NCI-H2081 treated with DMSO at 0.1 percent for 48 hours (cell line): ENCODE measurements at places on chromosomes 6 and 20.

DNA sequence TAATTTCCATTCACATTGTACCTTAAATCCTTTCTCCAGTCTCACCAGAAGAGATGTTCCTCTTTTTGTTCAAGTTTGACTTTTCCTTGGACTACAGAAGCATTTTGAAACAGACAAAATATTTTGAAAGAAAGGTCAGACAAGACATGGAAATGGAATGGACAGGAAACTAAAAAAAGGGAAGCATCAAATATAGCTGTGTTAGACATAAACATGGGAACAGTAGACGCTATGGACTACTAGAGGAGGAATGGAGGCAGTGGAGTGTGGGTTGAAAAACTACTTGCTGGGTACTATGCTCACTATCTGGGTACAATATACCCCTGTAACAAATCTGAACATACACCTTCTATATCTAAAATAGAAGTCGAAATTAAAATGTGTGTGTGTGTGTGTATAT lies 4.1 kb upstream of the FAM135A start:
- no peak for DNase-seq

DNA sequence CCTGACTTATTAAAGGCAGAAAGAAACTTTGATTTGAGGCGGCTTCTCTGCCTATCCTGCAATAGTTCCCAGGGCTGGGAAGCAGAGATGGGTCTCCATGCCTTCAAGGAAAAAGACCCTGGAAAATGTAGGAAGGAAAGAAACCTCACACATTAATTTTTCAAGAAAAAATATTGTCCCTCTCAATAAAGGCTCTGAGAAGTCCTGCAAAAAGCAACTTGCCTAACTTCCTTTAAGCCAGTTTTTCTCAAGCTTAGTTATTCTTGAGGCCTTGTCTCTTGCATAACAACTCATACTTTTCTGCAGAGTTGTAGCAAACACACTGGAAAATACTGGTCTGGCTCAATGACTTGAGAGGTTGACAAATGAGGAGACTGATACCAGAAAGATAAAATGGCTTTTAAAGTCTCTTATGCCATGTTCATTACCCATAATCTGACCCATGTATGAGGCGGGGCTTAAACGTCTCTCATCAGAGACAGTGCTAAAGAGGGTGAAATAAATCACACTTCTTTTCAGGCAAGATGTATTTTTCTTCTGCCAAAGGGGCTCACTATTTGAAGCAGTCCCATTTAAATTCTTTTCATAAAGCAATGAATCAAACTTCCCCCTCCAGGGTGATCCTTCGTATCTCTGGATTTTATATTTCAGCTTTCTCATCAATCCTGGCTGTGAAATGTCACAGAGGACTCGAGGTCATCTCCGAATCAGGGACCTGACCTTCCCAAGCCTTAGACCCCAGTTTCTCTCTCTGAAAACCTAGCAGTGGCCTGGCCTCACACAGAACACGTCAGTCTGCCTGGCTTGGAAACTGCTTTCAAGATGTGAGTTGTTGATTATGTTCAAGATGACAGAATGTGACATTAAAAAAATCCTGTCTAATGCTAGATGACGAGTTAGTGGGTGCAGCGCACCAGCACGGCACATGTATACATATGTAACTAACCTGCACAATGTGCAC lies 82.3 kb upstream of the KCNG1 start:
- DNase-seq: no peak

DNA sequence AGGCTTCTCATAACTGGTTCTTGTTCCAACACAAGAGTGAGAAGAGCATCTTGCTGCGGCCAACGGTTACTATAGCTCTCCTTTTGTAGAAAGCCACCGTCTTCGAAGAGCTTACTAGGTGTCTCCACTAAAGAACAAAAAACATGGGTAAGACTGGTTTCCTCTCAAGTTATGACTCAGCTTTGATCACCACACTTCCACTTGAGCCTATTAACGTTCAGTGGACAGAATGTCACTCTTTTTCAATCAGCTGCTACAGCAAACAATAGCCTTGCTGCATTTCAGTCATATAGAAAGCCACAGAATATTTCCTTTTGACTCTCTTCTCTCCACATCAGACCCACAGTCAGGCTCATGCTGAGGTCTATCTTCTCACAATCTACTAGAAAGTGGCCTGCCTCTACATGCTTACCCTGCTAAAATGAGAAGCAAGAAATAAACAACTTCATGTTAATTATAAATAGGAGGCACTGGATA lies 243.5 kb upstream of the PREP start:
- no peak for DNase-seq

DNA sequence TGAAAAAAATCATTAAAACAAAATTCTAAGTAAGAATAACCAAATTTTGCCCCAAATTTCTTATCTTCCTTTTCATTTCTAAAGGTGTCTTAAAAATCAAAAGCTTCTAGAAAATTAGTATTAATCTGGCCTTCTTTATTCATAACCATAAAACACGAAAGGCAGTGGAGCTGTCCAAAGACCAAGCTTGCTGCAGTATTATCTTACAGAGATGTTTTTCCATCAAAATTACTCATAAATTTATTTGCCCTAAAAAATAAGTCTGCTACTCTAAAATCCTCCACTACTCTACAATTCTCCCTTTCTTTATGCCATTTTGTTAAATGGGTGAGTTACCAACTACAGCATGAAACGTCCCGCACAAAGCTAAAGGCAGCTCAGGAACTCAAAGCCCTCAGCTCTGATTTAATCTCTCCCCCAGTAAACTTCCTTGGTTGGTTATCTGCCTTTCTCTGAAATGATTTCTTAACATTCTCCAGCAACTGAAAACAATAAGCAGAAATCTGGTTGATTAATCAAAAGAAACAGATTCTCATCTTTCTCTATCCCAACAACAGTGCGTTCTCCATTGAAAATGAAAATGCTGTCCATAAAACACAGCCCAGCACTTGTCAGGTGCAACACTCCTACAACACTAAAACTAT lies 2.1 kb downstream of the USP49 start:
- no peak for DNase-seq

DNA sequence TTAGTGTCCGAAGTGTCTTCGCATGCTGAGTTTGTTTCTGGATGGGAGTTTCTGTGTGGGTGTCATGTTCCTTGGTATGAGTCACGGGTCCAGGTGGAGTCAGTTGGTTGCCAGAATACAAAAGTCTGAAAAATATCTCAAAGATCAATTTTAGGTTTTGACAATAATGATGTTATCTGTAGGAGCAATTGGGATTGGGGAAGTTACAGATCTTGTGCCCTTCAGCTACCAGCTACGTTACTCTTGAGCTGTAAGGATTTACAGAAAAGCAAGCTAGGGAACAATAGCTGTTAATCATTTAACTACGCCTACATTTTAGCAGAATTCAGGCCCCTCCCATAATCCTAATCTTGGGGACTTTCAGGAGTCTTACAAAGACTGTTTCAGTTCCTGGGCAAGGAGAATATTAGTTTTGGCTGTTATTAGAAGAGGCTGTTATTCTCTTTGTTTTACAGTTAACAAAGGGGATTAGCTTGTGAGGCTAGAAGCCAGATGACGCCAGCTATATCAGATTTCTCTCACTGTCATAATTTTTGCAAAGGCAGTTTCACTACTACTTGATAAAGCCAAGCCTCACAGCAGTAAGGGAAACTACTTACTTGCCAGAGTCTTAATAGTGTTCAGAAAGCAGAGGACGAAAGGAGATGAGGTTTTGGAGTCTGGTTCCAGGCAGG lies 15.4 kb upstream of the SLC22A16 start:
- no peak for DNase-seq

DNA sequence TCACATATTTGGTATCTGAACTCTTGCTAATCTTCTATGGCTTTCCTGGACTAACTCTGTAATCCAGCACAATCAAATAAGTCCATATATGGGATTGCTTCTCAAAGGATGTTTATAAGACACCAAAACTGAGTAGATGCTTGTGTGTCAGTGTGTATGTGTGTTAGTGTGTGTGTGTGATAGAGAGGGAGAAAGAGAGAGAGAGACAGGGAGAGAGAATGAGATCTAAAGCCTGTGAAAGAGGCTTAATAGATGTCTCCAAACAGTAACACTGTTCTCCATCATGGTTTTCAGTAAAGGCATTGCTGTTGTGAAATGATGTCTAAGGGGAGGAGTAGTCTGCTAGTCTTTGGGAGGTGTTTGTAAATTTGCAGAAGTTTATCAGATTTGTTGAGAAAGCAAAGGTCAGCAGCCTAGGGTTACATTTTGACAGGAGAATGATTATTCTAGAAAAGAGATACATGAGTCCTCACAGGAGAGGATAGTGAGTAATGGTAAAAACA lies 73.9 kb upstream of the MLIP start:
- no peak for DNase-seq

DNA sequence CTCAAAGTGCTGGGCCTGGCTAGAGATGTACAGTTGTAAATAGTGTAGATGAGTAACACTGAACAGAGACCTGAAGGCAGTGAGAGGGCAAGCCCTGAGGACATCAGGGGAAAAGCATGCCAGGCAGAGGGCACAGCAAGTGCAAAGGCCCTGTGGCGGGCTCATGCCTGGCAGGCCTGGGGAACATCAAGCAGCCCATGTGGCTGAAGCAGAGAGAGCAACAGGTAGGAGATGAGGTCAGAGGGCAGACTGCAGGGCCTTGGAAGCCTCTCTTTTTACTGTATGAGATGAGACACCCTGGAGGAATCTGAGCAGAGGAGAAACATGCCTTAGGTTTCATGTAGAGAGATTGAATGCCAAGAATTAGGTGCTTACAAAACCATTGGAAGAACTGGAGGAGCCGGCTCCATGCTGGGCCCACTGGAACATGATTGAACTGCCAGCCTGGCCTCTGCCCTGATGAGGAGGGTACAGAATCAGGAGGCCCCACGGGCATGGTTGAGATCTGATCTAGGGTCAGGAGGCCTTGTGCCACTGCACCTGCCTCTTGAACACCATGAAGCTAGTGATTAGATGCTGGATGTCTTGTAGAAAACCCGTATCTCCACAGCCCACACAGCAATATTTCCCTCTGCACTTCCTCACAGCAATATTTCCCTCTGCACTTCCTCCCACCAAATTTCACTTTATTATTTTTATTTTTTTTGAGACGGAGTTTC lies 5.9 kb upstream of the HMGA1 start:
- no peak for DNase-seq

DNA sequence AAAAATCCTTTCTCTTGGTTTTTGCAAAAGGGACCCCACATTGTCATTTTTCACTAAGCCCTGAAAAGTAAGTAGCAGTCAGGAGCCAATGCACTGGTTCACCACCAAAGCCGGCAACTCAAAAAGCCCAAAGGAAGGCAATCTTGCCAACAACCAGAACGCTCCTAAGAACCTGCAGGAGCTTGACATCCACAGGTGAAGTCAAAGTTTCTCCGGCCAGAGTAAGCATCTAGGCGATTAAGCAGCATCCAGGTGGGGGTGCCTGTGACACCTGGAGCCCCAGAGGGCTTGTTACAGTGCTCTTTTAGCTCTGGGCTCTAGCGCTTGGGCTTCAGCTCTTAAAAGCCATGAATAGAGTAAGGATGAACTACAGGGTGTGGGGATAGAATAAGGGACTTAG lies 36.1 kb downstream of the SLC35D3 start:
- no peak for DNase-seq

GRCh38 chr6:154773610-154774089 lies 40.4 kb downstream of the SCAF8 start:
- no peak for DNase-seq

GRCh38 chr6:24865161-24865560 lies 66.4 kb upstream of the ARMH2 start:
- DNase-seq: no peak

DNA sequence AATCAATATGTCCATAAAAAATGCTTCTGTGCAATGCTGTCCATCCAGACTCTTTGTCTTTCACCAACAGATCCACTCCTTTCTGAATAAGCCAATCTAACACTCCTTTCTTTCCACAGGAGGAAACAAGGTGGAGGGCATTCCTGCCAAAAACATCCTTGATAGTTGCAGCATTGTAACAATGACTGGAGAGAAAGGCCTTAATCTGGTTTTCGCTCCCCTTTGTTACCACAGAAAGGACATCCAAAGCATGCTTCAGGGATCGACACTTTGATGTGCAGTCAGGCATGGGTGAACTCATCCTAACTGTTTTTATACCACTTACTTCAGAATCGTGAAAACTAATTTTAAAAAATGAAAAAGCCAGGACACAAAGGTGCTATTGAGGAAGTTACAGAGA lies 7.4 kb downstream of the IBTK start:
- DNase-seq: no peak

- DNase-seq: no peak
Observed at GRCh38 chr6:125753218-125753936, 3.9 kb downstream of the HEY2 start.

DNA sequence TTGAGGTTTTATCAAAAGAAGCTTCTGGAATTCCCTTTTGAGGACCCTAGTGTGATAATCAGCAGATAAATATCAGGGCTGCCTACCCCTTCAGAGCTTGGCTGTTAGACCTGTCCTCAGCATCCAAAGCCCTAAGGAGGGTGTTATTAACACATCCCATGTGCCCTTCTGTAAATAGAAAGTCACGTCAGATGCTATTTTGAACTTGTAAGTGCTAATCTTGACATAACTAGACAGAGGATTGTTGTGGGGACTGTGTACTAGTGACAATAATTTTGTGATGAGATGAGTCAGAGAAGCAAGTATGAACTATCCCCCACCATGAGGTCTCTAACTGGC lies 4.9 kb upstream of the LAMA4 start:
- no peak for DNase-seq

DNA sequence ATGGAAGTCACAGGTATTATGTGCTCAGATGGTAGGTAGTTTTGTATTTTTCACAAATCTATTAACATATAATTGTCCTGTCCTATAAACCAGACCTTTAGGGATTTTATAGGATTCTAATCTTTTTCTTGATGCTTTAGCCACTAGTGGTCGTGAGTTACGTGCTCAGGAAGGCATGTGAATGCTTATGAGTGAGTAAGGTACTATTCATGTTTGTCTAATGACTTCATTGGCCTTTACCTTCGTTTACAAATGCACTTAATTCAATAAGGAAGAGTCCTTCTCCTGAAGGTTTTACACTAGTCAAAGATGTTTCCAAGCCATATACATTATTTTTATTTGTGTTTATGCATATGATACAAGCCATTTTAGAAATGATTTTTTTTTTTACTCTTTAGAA lies 23.0 kb downstream of the PACRG start:
- DNase-seq: no peak

DNA sequence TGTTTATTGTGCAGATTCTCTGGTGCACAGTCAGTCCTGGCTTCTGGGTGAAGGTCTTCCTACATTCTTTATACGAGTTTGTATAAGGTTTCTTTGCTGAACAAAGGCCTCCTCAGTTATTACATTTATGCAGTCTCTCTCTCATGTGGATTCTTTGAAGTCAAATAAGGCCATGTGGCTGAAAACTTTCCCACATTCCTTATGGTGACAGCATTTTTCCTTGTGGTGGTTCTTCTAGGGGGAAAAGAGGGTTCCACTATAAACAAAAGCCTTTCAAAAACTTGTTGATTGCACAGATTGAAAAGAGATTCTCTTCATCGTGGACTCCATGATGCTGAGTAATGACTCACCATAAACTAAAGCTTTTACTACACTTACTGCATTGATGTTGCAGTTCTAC lies 19.2 kb downstream of the ZSCAN12 start:
- DNase-seq: no peak

DNA sequence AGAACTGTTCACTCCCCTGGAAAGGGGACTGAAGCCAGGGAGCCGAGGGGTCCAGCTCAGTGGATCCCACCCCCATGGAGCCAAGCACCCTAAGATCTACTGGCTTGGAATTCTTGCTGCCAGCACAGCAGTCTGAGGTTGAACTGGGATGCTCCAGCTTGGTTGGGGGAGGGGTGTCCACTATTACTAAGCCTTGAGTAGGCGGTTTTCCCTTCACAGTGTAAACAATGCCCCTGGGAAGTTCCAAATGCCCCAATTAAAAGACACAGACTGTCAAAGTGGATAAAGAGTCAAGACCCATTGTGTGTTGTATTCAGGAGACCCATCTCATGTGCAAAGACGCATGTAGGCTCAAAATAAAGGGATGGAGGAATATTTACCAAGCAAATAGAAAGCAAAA lies 150.2 kb downstream of the LPA start:
- no peak for DNase-seq
